ENCODE measurements at places on chromosomes 4 and X.

DNA sequence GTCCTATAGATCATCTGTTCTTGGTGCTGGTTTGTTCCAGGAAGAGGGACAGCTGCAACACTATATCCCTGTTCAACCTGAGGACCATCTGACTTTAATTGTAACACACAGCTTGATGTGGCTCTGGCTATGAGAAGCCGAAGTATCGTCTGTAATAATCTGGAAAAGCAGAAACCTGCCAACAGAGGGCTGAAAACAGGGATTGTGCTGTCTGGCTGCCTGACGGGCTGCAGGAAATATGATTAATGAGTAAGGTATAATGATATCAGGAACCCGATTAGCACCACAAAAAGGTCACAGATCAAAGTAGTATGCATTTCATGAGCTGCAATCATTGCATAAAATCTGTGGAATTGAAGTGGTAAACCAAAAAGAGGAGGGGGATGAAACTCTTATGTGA is 170.4 kb upstream of the MAB21L2 start:
- no peak for DNase-seq

DNA sequence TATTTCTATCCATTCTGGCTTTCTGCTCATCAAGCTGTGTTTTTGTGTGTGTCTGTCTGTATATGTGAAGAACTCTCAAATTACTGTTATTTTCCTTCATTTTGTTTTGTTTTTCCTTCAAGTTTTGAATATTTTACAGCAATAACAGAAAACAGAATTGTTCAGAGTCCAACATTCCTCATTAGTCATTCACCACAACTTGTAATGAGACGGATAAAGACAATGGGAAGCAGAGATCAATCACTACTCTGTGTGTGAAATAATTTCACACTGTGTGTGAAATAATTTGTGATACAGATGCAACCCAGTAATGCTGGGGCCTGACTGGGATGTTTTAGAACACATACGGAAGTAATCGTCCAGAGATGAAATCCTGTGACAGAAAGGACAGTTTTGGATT is 55.2 kb downstream of the HPGD start:
- DNase-seq, result no peak

GRCh38 chr4:77072195-77072753 is 3.5 kb downstream of the CCNI start:
- DNase-seq, result peak; percentile 57

- DNase-seq, result no peak
Observed at GRCh38 chrX:54238588-54238987, 55.5 kb upstream of the FAM120C start.

DNA sequence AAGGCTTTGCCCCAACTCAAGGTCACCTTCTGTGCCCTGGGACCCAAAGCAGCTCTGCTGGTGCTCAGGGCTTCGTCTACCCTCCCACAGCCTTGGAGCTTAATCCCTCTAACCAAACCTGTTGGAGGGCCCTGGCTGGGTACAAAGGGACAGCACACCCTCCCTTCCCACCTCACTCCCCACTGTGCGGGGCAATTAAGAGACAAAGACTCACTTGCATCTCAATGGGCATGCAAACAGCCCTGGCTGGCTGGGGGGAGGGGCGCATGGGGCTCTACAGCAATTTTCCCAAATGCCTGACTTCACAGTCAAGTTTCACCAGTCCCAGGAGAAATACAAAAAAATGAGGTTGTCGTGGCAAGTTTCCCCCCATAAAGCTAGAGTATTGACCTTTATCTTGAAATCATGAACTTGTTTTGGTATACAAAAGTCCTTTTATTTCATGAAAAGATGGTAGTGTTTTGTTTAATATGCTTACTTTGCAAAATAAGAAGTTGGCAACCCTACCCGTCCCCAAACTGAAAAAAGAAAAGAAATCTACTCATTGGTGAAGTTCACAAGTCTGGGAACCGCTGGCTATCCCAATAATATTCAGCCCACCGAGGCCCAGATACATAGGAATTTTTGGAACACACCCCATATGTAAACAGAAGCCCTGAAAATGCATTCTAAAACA is 4.1 kb upstream of the CD99L2 start:
- DNase-seq, result no peak

GRCh38 chr4:77074381-77074831 is 1.4 kb downstream of the CCNI start:
- DNase-seq, result no peak

GRCh38 chr4:152166567-152166966 is 369.3 kb downstream of the FBXW7 start:
- DNase-seq, result no peak

GRCh38 chrX:15973946-15974345 is 119.3 kb upstream of the AP1S2 start:
- no peak for DNase-seq

DNA sequence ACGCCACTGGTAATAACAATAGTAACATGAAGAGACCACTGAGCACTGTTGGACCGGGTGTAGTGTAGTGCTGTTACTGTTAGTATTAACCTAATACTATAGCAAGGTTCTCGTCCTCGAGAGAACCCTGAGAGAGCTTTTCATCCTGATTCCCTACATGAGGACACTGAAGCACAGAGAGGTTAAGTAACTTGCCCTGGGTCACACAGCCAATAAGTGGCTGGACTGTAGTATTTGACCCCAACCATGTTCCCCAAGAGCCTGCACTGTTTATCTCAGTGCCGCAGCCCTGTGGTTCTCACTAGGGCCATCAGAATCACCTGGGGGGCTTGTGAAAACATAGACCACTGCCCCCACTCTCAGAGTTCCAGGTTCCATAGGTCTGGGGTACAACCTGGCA is 10.4 kb downstream of the SCML1 start:
- no peak for DNase-seq

DNA sequence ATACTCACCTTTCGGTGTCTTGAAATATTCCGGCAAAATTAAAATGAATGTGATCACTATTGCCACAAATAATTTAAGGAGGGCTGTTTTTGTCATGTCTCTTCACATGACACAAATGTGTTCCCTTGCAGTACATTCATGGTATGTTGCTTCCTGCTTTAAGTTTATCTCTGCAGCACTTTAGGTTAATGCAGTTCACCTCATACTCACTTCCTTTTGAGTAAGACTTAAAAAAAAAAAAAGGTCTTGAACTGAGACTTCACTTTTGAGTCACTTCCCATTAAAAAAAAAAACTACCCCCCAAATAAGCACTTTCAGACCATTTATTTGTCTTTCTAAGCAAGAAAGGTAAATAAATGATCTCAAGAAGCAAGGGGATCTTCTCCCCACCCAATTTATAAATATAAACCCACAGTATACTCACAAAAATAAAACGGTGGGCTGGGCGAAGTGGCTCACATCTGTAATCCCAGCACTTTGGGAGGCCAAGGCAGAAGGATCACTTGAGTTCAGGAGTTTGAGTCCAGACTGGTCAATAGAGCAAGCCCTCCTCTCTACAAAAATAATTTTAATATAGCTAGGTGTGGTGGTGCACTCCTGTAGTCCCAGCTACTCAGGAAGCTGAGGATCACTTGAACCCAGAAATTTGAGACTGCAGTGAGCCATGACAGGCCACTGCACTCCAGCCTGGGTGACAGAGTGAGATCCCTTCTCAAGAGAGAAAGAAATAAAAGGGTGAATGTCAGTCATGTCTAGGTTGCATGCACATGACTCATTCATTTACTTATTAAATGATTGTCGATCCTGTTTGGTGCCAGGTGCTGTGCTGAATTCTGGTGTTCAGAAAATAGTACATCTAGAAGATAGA is at the start of gene TMEM156:
TMEM156 (minus strand) TSS at position 192 of the 868 bp plus-strand sequence; CDS start at position 96, 96 bp downstream.
- DNase-seq, result no peak

- DNase-seq, result no peak
Observed at GRCh38 chr4:187547316-187547715, 448.3 kb upstream of the ZFP42 start.

Measured in CD8-positive, alpha-beta memory T cell (primary cell).